Activated T-helper 9 cell treated with anti-CD3 and anti-CD28 coated beads, Interleukin-2, amount 50 U/mL, for 16 hours (primary cell): ENCODE measurements at places on chromosomes 12 and 14.

DNA sequence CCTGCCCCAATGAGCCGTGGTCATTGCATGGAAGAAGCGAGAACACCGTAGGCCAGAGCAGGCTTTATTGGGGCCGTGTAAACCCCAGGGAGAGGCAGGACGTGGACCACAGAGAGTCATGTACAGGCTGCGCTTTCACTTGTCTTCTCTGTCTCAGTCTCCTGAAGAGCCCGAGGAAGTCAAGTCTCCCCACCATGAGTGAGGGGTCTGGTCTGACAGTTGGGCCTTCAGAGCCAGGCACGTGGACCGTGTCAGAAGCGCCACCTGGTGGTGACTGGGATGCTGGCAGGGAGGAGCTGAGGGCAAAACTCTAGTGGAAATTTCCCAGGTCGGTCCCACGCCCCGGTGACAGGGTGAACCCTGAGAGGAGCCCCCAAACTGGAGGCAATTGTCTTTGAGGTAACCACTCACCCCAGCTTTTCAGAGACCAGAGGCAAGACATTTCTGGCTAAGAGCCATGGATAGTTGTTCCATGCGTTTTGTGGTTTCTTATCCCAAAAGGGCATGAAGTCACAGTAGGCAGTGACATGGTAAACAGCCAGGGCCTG is 17.4 kb downstream of the RPS6KL1 start:
- DNase-seq, result peak; percentile 72

GRCh38 chr12:109952160-109952858 is 43.9 kb downstream of the GIT2 start:
- no peak for DNase-seq

GRCh38 chr12:104930388-104931326 is 27.4 kb downstream of the SLC41A2 start:
- DNase-seq, result peak; percentile 13

- no peak for DNase-seq
These were observed 1.6 kb upstream of the FMNL3 start for GRCh38 chr12:49708851-49709250.

DNA sequence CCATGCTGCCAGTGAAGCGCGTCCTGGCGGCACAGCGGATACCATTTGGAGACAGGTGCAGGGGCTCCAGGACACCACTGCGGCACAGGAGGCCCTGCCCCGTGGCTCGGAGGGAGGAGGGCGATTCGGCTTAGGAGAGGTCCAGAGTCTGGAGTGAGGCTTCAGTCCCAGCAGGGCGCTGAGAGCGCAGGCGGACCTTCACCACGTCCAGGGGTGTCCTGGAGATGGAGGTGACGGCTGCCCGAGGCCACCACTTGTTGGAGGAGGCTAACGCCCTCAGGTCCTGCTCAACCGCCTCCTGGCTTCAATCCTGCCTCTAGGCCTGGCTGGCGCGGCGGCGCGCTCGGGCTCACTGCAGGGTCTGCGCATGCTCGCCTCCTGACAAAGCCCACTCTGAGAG is 45.7 kb downstream of the EIF2S3B start:
- DNase-seq, result no peak

DNA sequence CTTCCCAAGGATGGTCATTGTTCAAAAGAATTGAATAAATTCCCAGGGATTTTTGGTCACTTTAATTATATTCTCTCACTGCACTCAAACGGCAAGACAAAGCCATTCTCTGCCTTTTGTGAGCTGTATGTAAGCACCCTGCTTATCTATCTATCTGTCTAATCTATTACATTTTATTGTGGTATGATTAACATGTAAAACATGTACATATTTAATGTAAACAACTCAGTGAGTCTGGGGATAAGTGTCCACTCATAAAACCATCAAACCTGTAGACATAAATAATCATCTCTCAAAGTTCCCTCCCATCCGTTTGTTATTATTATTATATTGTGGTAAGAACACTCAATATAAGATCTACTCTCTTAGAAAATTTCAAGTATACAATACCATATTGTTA is 167.1 kb downstream of the CAND1 start:
- no peak for DNase-seq

DNA sequence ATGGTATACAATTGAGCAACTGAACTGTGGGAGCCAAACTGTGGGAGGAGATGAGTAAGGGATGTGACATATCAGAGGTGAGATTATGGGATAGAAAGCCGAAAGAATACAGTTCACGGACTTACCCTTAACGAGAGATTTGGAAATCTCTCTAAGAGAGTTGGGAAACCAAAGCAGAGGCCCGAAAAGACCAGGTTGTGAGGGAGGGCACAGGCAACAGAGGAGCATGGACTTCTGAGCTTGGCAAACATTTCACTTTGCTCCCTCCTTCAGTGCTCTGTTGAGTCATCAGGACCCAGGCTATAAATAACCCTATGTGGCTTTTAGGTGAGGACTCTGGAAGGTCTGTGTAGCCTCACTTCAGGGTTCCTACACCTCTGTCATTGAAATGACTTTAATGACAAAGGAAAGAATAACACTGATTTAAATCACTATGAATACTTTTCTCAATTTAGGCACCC is 120.6 kb downstream of the TGFB3 start:
- no peak for DNase-seq

- DNase-seq, result no peak
These were observed 21.5 kb downstream of the ALDH6A1 start for GRCh38 chr14:74062809-74063150.
